ENCODE measurements at places on chromosomes 12 and 14. TPM values are rescaled to one million over a fixed set of nuclear protein-coding genes. Genes with fewer than 3 reads are reported as not detected.

DNA sequence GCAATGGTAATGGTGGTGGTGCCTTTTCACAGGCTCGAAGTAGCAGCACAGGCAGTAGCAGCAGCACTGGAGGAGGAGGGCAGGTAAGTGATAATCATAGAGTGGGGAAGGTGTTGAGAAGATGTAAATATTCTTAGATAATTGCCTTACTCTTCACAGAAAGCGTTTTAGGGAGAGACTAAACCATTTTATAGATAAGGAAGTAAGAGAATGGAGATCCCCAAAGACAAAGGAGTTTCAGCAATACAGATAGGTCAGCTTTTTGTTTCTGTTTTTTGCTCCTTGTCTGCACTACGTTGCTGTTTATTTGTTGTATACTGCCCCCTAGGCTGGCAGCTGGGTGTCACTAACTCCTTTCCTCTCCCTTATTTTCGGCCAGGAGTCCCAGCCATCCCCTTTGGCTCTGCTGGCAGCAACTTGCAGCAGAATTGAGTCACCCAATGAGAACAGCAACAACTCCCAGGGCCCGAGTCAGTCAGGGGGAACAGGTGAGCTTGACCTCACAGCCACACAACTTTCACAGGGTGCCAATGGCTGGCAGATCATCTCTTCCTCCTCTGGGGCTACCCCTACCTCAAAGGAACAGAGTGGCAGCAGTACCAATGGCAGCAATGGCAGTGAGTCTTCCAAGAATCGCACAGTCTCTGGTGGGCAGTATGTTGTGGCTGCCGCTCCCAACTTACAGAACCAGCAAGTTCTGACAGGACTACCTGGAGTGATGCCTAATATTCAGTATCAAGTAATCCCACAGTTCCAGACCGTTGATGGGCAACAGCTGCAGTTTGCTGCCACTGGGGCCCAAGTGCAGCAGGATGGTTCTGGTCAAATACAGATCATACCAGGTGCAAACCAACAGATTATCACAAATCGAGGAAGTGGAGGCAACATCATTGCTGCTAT is 2.0 kb downstream of the SP1 start:
- no peak for DNase-seq

DNA sequence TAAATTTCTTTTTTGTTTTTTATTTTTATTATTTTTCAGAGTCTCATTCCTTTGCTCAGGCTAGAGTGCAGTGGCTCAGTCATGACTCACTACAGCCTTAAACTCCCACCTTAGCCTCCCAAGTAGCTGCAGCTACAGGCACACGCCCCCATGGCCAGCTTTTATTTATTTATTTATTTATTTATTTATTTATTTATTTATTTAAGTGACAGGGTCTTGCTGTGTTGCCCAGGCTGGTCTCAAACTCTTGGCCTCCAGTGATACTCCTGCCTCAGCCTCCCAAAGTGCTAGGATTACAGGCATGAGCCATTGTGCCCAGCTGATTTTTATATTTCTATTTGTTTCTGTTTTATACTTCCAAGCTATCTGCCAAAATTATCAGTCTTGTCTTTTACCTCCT is 89.2 kb upstream of the EVL start:
- no peak for DNase-seq

- DNase-seq: no peak
Measured at GRCh38 chr12:111029732-111030131, 109.4 kb upstream of the MYL2 start.

The FAM222A gene
- 1.8 TPM for polyA plus RNA-seq

GRCh38 chr12:43208221-43208620 is 343.8 kb downstream of the ADAMTS20 start:
- DNase-seq: no peak

GRCh38 chr12:107515446-107515958 is 170.1 kb upstream of the PWP1 start:
- no peak for DNase-seq

DNA sequence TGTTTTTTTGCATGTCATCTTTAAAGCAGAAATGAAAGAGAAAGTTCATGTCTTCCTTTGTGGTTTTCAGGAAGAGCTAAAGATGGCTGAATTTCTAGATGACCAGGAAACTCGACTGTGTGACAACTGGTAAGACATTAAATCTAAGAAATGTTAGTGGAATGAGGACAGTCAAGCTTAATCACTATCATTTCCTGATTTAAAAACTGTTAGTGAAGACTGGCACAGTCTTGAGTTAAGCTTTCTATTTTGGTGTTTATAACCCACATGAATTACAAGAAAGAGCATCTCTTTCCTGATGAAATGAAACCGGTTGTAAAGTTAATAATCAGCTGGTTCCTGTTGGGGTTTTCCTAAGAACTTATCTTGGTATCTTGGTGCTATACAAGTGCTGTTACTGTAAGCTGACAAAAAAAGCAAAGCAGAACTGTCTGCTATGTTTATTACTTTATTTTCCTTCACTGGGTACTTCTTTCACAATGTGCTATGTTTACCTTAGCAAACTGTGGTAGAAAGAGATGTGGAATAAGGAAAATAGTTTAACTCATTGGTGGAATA is 5.2 kb downstream of the TRAFD1 start:
- no peak for DNase-seq

GRCh38 chr14:90664911-90665310 is 151.3 kb downstream of the TTC7B start:
- no peak for DNase-seq

- no peak for DNase-seq
Measured at GRCh38 chr14:82710267-82710841, 1176.7 kb upstream of the SEL1L start.

GRCh38 chr14:102028733-102029132 is 58.1 kb downstream of the HSP90AA1 start:
- DNase-seq: no peak

GRCh38 chr12:92675092-92675865 is 27.5 kb upstream of the PLEKHG7 start:
- DNase-seq: no peak

The PZP gene
- polyA plus RNA-seq: 3.1 TPM

DNA sequence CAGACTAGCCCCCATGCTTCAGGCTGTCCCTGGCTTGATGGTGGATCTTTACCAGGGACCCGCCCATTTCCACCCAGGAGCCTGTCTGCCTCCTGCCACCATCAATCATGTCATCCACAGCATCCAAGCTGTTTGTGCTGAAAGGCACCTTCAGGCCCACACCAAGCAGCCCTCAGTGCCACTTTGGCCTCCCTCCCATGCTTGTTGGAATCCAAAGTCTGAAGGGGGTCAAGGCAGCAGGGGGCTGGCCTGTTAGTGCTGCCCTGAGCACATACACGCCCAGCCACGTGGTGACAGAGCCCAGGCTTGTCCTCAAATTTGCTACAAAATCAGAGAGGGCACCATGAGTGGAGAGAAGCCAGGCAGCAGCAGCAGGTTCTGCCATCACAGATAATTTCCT is 1146.8 kb downstream of the FSCB start:
- no peak for DNase-seq

DNA sequence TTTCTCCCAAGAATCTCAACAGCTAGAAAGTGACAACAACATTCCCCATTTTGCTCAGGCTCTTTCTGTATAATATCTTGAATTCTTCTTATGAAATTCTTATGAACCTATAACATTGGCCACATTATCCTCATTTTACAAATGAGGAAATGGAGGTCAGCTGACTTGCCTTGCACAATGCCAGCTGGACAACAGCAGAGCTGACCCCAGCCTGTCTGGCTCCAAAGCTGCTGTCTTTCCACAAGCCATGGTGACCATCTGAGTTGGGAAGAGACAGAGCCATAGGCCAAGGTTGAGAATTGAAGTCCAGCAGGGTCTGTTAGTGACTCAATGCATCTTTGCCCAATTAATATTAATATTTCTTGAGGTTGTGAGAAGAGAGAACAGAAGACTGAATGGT is 87.3 kb downstream of the KSR2 start:
- no peak for DNase-seq

DNA sequence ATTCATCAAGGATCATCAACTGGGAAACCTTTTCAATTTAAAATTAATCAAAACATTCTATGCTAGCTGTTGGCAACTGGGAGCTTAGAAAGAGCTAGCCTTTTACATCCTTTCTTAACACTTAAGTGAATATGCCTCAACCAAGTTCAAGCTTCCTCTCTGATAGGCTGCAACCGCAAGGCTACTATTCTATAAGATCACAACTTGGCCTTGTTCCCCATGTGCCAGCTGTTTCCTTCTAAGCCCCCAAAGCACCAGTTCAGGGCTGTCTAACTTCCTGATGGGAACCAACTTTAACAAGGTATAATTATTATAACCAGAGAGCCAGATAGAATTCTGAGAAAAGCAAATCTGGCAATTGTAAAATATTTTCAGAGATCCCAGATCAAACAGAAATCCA is 37.0 kb downstream of the KCNC2 start:
- DNase-seq: no peak

DNA sequence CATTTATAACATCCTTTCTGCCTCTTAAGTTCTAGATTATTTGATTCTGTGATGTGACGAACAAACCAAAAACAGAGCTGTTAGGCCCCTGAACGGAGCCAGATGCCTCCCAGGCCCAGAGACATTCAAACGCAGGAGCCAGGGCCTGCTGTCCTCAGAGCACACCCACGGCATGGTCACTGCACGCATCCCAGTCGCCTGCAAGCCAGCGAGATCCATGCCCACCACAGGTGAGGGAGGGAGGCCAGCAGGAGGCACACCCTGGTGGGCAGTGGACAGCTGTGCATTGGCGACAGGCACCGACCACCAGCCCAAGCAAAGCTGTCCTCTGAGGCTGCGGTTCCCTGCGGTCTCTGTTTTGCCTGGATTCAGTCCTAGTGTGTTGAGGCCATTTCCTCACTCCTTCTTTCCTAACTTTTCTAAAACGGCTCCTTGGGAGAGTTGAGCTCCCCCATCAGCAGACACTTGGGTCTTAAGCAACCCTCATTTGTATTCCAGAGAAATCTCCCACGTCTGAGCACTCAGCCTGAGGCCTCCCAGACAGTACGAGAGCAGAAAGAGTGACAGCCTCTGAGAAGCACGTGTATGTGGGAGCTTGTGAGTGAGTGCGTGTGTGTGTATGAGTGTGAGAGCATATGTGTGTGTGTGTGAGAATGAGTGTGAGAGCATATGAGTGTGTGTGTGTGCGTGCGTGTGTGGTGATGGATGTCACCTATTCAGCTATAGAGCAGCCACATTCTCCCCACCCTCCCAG is 81.2 kb downstream of the CHGA start:
- no peak for DNase-seq

The PRH2 gene
- 1.1 TPM for polyA plus RNA-seq

Measured in left lung (tissue), 14 donors.